ENCODE measurements at places on chromosomes 7 and 10. TPM values are rescaled to one million over a fixed set of nuclear protein-coding genes. Genes with fewer than 3 reads are reported as not detected.

EPO gene
- not detected for total RNA-seq

DNA sequence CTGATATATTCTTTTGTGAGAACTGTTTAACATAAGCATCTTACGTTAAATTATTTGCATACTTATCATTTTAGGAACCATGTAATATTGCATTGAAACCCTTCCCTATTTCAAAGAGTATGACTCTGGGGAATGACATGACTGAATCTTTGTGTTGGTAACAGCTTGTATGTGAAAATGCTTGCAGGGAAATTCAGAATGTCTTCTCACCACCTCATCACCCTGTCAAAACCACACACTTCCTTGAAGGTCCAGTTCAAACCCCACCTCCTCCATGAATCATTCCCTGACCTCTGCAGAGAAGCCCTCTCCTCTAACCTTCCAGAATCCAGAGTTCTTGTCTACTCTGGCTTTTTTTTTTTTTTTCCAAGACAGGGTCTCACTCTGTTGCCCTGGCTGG is 26.3 kb upstream of the NKX2-3 start:
- no peaks in the 10 kb centered on the region for H3K36me3 ChIP-seq
- no peak overlapping the region for H3K4me3 ChIP-seq
- H3K27me3 ChIP-seq, result no peaks in the 10 kb centered on the region

- no peaks in the 10 kb centered on the region for H3K4me1 ChIP-seq
- H3K4me3 ChIP-seq, result no peak overlapping the region
- H3K36me3 ChIP-seq, result no peaks in the 10 kb centered on the region
- H3K27me3 ChIP-seq, result no peaks in the 10 kb centered on the region
- no peak overlapping the region for H3K27ac ChIP-seq
Observed at GRCh38 chr7:87543623-87544022, 57.1 kb downstream of the ABCB1 start.

CALML5 gene
- total RNA-seq, result not detected

GRCh38 chr10:129938460-129938859 is 25.6 kb downstream of the EBF3 start:
- H3K4me1 ChIP-seq, result peaks cover 11% of the 10 kb centered on the region
- no peak overlapping the region for H3K4me3 ChIP-seq
- no peaks in the 10 kb centered on the region for H3K27me3 ChIP-seq
- no peak overlapping the region for H3K27ac ChIP-seq
- DNase-seq, result no peak
- no peaks in the 10 kb centered on the region for H3K36me3 ChIP-seq

ANKRD61 gene
- not detected for total RNA-seq

DNA sequence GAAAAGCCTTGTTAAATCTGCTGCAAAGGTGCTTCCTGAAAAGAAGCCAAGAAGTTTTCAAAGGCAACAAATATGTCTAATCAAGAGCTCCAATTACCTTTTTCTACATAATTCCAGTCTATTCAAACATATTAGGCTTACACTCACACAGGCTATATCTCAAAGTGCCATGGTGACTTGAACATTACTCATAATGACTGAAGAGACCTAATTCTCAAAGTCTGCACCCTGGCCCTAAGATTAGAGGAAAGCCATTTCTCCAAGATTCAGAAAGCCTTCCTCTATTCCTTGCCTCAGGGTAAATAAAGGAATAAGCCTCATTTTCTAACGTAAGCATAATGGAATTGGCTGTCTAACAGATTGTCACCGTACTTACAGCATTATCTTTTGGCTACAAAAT is 78.3 kb upstream of the THSD7A start:
- no peaks in the 10 kb centered on the region for H3K36me3 ChIP-seq
- no peak for DNase-seq
- H3K27me3 ChIP-seq, result no peaks in the 10 kb centered on the region
- no peak overlapping the region for H3K4me3 ChIP-seq

GRCh38 chr7:69691734-69692133 is 93.5 kb downstream of the AUTS2 start:
- H3K27me3 ChIP-seq, result no peaks in the 10 kb centered on the region
- H3K4me1 ChIP-seq, result peaks cover 14% of the 10 kb centered on the region
- no peaks in the 10 kb centered on the region for H3K36me3 ChIP-seq
- H3K4me3 ChIP-seq, result no peak overlapping the region

DNA sequence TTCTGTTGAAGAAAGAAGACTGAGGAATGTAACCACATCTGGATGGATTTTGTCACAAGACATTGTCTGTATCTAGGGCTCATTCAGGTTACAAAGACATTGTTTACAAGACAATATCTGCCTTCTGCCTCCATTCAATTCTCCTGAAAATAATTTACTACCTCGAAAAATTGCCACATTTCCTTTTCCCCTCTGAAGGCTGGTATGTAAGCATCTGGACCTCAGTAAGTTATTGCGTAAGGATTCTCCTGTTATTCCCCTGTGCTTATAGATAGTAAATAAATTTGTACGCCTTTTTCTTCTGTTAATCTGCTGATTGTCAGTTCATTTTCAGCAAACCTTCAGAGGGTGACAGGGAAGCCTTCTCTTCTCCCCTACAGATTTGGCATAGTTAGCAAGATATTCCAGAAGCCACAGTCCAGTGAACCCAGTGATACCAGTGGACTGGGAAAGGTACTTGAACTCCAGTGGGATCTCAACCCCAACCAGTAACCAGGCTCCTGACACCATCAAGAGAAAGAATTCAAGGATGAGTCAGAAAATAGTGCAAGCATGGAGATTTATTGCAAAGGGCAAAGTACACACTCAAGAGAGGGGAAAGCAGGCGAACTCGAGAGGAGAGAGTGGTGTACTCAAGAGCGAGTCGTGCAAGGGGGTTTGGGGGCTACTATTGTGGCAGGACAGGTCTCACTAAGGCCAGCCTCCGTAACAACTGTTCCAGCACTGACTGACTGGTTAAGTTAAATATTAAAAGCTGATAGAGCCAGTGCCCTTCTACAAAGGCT is 706.9 kb upstream of the GHITM start:
- H3K4me1 ChIP-seq, result no peaks in the 10 kb centered on the region
- H3K27me3 ChIP-seq, result no peaks in the 10 kb centered on the region
- H3K36me3 ChIP-seq, result no peaks in the 10 kb centered on the region
- no peak overlapping the region for H3K27ac ChIP-seq
- DNase-seq, result no peak
- no peak overlapping the region for H3K4me3 ChIP-seq

DNA sequence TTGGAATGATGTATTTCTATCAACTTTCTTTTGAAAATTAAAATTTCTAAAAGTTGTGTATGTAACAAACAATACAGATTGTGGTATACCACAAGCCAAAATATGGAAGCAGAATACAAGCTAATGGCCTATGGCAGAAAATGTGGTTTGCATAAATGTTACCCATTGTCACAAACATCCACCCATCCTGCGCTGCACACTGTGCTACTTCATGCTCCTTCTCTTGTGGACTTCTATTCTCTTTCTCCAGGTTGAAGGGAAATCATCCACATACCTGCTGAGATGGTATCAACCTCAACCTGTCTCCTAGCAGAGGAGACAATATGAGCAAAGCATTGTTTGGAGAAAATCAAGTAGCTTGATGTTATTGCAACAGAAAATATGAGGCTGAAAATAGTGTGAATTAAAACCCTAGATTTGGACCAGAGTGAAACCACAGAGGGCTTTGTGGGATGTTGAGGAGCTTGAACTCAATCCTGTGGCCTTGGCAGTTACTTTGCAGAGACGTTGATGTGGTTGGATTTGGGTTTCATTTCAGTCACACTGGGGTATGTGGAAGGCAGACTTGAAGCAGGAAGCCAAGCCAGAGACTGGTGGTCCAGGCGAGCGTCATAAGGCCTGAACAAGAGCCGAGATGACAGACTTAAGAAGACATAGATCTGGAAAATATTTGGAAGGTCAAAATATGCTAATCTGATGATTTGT is 63.8 kb downstream of the ICA1 start:
- no peaks in the 10 kb centered on the region for H3K36me3 ChIP-seq
- H3K27ac ChIP-seq, result no peak overlapping the region
- no peaks in the 10 kb centered on the region for H3K27me3 ChIP-seq
- peaks cover 10% of the 10 kb centered on the region for H3K4me1 ChIP-seq
- no peak for DNase-seq

OPN4 gene
- total RNA-seq, result 0.32 TPM

DNA sequence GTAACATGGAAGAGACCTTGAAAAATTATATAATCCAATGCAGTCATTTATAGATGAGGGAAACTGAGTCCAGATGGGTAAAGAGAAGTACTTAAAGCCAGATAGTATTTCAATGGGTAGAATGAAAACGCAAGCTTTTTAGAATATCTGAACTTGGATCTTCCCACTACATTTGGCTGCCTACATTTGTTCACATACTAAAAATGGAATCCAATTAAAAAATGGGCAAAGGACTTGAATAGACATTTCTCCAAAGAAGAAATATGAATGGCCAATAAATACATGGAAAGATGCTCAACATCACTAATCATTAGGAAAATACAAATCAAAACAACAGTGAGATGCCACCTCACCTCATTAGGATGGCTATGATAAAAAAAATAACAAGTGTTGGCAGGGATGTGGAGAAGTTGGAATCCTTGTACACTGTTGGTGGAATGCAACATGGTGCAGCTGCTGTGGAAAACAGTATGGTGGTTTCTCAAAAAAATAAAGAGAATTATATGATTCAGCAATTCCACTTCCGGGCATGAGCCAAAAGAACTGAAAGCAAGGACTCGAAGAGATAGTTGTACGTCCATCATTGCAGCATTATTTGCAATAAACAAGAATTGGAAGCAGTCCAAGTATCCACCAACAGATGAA is 188.0 kb downstream of the FRMD4A start:
- no peaks in the 10 kb centered on the region for H3K27me3 ChIP-seq
- no peak for DNase-seq
- H3K36me3 ChIP-seq, result no peaks in the 10 kb centered on the region

GRCh38 chr10:58570307-58570723 is 57.6 kb downstream of the BICC1 start:
- no peak overlapping the region for H3K4me3 ChIP-seq
- H3K36me3 ChIP-seq, result no peaks in the 10 kb centered on the region
- H3K27ac ChIP-seq, result no peak overlapping the region
- H3K27me3 ChIP-seq, result no peaks in the 10 kb centered on the region

All from esophagus muscularis mucosa (tissue), 4 donors.